Daoy (cell line): ENCODE measurements at places on chromosomes 6 and 20.

DNA sequence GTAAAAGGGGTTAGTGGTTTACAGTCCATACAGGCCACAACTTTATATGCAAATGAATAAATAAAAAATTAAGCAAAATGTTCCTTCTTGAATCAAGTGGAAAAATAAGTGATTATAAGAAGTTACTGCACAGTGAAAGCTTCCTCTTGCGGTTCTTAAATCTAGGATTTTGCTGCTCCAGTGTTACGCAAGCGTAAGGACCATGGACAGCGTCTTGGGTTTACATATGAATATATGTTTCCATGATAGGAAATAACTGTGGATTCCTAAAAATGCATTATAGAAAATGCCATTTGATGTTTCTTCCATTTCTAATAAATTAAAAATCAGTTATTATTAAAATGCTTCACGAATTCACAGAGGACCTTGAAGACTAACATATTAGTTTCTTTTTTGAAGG is 176.6 kb upstream of the POU3F2 start:
- peak; percentile 49 for DNase-seq

DNA sequence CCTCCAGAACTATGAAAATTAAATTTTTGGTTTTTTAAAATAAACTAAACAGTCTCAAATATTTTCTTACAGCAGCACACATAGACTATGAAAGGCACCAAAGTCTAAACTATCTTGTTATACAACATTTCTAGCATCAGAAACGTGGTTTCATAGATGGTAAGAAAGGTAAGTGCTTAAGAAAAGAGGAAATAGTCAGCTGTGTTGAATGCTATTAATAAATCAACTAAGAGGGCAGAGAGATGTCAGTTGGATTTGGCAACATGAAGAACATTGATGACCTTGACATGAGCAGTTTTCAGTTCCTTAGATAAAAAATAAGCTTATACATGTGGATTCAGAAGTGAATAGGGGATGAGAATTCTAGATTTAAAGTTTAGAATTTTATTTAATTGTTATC is 113.6 kb downstream of the RFX6 start:
- no peak for DNase-seq

- peak; percentile 54 for DNase-seq
These were observed 97.5 kb downstream of the ZMYND8 start for GRCh38 chr20:47258745-47259695.

DNA sequence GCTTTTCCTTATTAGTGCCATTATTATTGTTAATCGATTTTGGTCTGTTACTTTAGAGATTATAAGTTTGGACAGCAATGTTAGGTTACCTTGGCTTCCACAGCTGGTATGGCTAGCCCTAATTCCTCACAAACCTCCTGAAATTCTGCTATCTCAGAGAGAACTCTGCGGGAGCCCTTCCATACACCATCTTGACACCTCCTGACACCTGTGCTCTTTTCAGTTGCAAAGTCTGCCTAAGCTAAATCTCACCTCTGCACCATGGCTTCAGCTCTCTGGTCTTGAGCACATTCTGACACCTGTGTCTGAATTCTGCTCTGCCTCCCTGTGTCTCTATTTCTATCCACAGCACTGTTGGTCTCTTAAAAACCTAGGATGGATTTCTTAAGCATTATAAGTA is 106.5 kb downstream of the DCDC2 start:
- DNase-seq: no peak

GRCh38 chr6:55047451-55048044 is 126.8 kb upstream of the HCRTR2 start:
- no peak for DNase-seq

- peak; percentile 6 for DNase-seq
These were observed 549 bp downstream of the ANKRD6 start for GRCh38 chr6:89433252-89434149.

DNA sequence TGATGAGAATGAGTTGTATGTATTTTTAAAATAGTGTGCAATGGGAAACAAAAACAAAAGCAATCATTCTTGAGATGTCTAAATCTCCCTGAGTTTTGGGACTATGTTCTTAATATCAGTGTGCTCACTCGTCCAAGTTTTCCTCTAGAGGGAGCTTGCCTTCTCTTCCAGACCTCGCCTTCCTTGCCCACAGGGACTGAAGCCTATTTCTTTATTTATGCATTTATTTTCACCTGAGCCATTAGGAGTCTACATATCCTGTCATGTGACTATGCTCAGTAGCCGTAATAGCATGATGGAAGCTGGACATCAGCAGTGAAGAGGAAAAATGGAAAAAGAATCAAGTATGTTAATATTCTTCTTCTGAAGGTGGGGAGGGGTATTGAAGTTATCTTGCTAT is 131.2 kb downstream of the SH3BGRL2 start:
- no peak for DNase-seq

DNA sequence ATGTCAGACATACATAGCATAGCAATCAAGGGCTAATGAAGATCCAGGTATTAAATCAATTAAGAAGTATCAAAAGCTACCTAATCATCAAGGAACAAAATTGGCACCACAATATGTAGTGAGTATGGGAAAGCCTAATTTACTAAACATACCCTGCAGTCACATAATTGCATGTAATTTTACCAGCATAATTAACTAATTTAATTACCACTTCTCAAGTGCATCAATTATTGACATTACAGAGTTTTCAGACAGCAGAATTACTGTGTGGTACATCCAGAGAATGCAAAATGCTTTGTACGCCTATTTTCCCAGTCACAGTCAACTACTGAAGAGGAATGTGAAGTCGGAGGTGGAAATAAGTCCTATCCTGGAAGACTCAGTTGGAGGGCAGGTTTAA is 279.0 kb upstream of the ID4 start:
- DNase-seq: no peak

- DNase-seq: no peak
These were observed 15.9 kb downstream of the OR2A4 start for GRCh38 chr6:131685266-131685780.

DNA sequence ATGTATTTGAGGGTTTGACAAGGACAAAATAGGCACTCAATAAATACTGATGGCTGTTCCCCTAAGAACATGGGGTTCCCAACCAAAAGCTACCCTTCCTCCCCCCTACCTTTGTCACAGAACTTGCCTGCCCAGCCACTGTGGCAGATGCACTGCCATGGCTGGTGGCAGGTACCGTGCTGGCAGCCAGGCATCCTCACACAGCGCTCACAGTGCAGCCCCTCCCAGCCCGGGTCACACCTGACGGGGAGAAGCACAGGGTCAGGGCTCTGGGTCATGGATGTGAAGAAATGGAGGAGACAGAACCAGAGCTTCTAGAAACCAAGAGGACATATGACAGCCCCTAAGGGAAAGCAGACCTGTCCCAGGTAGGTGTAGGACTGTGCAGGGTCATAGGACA is 2.5 kb downstream of the DLK2 start:
- DNase-seq: no peak

GRCh38 chr6:125658759-125659431 is 90.5 kb upstream of the HEY2 start:
- peak; percentile 91 for DNase-seq

DNA sequence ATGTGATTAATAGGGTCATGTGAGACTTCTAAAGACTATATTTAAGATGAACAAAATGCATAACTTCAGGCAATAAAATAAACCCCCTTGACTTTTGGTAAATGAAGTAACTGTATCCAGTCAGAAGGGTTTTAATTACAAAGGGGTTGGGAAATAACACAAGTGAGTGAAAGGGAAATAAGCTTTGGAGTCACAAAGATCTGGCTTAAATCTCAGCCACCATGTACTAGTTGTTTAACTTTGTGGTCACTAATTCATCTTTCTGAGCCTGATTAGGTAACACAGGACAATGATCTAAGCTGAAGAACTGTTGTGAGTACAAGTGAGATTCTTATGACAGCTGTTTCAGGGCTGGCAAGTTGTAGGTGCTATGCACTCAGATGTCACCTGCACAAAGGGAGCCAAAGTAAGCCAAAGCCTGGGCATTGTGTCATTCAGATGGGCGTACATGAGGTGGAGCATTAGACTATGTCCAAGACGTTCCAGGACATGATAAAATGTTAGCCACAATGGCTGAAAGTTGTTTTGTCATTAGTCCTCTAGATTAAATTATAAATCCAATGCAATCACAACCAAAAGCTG is 13.8 kb downstream of the TOMM34 start:
- no peak for DNase-seq

GRCh38 chr6:166553563-166554271 is 32.8 kb downstream of the RAMACL start:
- DNase-seq: peak; percentile 60

DNA sequence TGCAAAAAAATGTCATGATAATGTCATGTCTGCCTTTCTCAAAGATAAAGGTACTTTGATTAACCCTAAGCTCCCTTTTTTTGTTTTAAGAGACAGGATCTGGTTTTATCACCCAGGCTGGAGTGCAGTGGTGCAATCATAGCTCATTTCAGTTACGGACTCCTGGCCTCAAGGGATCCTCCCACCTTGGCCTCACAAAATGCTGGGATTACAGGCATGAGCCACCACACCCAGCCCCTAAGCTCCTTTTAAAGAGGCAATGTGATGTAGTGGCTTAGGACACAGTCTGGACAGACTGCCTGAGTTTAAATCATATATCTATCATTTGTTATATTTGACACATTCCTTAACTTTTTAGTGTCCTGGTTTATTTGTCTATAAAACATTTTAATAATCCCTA is 77.0 kb downstream of the FLRT3 start:
- no peak for DNase-seq

DNA sequence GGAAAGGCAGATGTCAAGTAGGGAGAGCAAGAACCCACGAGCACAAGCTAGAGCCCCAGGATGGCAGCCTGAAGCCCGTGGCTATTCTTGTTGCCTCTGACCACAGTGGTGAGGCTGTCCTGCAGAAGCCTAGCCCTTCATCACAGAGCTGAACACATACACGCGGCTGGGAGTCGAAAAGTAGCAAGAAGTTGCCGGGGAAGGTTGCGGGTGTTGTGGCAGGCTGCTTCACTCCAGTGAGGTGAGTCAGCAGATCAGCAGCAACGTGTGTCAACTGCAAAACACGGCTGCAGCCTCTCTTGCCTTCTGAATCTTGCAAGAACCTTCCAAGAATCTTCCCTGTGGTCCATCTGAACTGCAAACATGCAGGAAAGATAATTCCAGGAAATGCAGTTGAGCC is 10.6 kb upstream of the STX16 start:
- peak; percentile 45 for DNase-seq

- peak; percentile 17 for DNase-seq
These were observed 1097.8 kb downstream of the KIF16B start for GRCh38 chr20:15475483-15475882.

DNA sequence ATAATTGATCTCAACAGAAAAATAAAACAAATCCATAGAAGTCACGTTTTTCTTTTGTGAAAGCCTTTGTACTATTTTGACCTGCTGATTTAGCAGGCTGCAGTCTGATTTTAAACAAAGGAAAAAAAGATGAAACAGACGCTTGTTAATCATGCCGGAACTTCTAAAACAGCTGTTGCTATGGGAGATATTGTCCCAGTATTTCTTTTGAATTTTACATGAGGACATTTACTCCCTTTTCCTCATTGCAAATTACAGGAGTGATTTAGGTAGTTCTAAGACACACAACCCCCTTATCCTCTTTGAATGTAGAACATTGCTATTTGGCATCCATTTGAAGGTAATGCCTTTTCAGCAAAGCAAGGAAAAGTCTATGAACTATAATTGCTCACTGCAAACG is 416.1 kb downstream of the BCKDHB start:
- no peak for DNase-seq

GRCh38 chr6:77776441-77776840 is 123.6 kb downstream of the MEI4 start:
- DNase-seq: no peak

DNA sequence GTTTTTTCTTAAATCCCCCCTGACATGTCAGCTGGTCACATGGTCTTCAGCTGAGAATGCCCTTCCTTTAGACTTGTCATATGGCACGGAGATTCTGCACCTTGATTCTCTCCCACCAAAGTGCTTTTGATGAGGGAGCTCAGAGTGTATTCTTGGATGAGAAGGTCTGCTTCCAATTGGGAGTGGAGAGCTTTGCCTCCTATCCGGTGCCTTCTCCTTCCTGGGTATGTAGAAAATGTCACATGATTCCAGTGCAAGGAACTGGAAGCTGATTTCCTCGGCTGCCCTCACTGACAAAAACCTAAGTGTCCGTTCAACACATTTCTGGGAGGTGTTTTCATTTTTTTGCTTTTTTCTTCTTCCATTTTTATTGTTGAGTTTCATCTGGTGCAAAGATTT is 197.2 kb downstream of the TFAP2C start:
- no peak for DNase-seq

DNA sequence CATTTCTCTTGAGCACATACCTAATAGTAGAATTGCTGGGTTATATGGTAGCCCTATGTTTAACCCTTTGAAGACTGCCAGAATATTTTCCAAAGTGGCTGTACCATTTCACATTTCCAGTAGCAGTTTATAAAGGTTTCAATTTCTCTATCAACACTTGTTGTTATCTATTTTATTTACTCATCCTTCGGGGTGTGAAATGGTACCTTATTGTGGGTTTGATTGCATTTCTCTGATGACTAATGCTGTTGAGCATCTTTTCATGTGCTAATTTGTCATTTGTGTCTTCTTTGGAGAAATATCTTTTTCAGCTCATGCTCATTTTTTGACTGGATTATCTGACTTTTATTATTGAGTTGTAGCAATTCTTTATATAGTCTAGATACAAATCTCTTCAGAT is 5.4 kb downstream of the ENPP4 start:
- no peak for DNase-seq

GRCh38 chr6:155264693-155265320 is 994 bp downstream of the CLDN20 start:
- DNase-seq: no peak

DNA sequence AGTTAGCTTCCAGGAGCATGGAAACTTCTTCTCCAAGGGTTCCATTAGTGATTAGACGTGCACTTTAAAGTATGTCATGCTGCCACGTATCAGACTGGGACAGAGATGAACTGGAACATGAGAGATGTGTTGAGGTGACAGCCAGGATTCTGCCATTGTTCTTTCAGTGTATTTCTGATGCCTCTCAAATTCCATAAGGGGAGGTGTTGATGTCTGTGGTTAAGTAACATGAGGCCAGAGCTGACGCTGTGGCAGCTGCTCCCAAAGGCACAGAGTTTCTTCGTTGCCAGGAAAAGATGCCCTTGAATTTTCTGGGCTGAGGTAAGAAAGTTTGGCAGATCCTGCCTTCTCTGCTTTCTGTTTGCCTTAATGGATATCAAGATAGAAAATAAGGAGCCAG is 63.5 kb downstream of the TRMT6 start:
- peak; percentile 18 for DNase-seq

GRCh38 chr20:14553774-14554534 is 216.5 kb upstream of the FLRT3 start:
- no peak for DNase-seq
